ENCODE measurements at places on chromosomes 6 and 20. TPM values are rescaled to one million over a fixed set of nuclear protein-coding genes. Genes with fewer than 3 reads are reported as not detected.

- H3K4me1 ChIP-seq: peaks cover 11% of the 10 kb centered on the region
- no peak overlapping the region for H3K4me3 ChIP-seq
- no peak overlapping the region for H3K27ac ChIP-seq
These were observed 119.5 kb downstream of the MYB start for GRCh38 chr6:135300576-135300975.

GRCh38 chr20:56903858-56904257 is 274.8 kb downstream of the TFAP2C start:
- no peak for DNase-seq
- no peak overlapping the region for H3K4me3 ChIP-seq
- peaks cover 5% of the 10 kb centered on the region for H3K27me3 ChIP-seq
- H3K4me1 ChIP-seq: no peaks in the 10 kb centered on the region
- H3K27ac ChIP-seq: no peak overlapping the region

The PRKN gene
- total RNA-seq: not detected

- peaks cover 7% of the 10 kb centered on the region for H3K27me3 ChIP-seq
- no peak overlapping the region for H3K27ac ChIP-seq
- H3K4me1 ChIP-seq: no peaks in the 10 kb centered on the region
- no peak for DNase-seq
- no peak overlapping the region for H3K4me3 ChIP-seq
These were observed 8.8 kb downstream of the BIRC7 start for GRCh38 chr20:63244468-63244867.

DNA sequence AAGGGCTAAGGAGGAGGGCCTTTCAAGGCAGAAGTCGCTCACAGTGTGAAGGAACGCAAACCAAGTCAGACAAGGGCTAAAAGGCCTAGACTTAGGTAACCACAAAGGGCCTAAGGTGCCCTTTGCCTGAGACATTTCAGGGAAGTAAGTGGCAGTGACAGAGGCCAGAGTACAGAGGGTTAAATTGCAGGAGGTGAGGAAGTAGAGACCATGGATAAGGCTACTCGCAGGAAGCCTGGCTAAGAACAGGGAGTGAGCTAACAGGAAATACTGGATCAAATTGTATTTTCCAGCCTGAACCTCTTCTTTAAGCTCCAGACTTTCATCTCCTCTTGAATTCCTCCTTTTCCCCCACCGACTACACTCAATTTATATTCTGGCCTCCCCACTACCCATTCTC is 16.6 kb downstream of the ZHX3 start:
- H3K27me3 ChIP-seq: no peaks in the 10 kb centered on the region
- no peaks in the 10 kb centered on the region for H3K36me3 ChIP-seq
- no peak overlapping the region for H3K4me3 ChIP-seq
- no peaks in the 10 kb centered on the region for H3K4me1 ChIP-seq
- H3K27ac ChIP-seq: no peak overlapping the region

DNA sequence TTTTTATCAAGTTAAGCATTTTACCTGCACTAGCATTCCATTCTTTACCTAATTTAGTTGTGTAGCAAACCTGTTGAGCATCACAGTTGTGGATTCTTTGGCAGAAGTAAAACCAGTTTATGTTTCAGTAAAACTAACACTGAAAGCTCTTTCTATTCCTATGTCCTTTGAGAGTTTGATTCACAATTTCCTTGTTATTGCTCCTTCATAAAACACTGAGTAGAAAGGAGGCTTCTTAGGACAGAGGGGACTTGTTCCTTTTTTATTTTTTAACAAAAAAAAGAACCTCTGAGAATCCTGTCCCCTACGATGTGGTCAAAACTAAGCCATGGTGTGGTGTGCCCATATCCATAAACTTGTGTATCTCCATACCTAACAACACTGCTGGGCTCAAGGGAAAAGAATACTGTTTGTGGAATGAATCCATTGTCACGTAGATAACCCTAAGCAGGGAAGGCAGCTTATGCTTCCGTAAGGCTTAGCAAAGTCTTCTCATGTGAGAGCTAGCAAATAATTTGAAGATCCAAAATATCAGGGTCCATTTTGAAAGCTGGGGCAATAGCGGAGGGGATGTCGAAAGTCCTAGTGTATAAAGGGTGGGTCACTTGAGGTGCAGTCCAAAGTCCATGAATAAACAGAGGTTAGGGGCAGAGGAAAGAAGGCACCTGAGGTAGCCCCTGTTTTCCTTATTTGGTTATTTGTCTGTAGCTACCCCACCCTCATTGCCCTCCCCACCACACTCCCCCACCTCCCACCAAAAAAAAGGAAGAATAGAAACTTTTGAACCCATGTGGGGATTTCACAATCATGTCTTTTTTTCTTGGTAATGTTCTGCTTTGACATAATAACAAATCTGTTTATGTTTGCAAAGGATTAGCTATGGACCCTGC is 71.0 kb downstream of the PLAGL1 start:
- no peak overlapping the region for H3K4me3 ChIP-seq
- no peak for DNase-seq
- H3K27ac ChIP-seq: no peak overlapping the region
- no peaks in the 10 kb centered on the region for H3K27me3 ChIP-seq

The TGM3 gene
- not detected for total RNA-seq

The RRAGD gene
- 0.98 TPM for total RNA-seq

The GJA10 gene
- not detected for total RNA-seq

DNA sequence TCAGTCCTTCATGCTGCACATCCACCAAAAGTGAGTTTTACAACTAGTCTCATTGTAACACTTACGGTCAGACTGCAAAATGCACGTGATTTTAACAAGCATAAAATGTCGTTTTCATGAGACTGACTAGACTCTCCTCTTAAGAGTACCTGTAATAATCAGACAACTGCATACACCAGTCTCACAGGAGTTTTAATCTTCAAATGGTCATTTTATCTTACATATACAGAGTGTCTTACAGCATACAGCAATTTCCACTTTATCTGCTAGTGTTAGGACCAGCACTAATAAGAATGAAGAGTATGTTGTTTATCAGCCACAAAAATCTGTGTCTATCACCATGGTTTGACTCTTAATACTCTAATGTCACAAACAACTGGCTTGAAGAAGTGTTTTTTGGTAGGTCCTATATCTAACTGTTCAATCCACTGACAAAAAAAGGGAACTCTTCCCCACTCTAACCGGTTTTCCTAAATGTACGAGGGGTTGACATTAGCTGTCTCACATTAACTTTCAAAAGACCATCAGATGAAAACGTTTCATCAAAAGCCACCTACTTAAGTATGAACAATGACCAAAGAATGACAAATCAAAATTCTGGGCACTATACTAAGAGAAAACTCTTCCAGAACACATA is 1.5 kb upstream of the ASF1A start:
- H3K4me1 ChIP-seq: peaks cover 49% of the 10 kb centered on the region
- peak overlapping the region; percentile 100 for H3K4me3 ChIP-seq
- DNase-seq: no peak
- H3K36me3 ChIP-seq: peaks cover 5% of the 10 kb centered on the region
- no peaks in the 10 kb centered on the region for H3K27me3 ChIP-seq

The KHDC1L gene
- 0.50 TPM for total RNA-seq

DNA sequence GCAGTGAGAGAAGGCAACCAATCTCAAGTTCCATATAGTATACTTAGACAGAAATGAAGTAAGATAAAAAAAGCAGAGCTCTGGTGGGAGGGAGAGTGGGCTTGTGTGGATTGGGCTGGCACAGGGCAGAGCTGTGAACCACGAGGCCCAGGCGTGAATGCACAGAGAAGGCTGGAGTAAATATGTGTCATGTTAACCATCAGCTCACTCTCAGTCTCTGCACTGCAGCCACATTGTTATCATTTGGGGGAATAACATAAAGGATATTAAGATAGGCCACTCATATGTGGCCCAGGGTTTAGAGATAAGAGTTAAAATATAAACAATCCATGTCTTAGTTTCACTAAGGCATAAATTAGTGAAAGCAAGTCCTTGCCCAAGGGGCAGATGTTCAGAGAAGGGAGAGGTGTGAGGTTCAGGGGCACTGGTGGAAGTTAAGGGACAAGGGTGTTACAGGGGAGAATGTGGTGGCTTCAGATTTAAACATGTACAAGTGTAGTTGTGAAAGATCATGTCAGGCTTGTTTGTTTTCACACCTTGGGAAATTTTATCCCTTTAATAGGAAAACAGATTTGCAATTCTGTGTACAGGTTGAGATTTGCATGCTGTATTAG is 14.4 kb downstream of the GMPR start:
- peaks cover 11% of the 10 kb centered on the region for H3K4me1 ChIP-seq
- no peaks in the 10 kb centered on the region for H3K36me3 ChIP-seq
- peak overlapping the region; percentile 4 for H3K27ac ChIP-seq
- no peak for DNase-seq

- H3K27me3 ChIP-seq: peaks cover 32% of the 10 kb centered on the region
- no peaks in the 10 kb centered on the region for H3K36me3 ChIP-seq
- no peak overlapping the region for H3K4me3 ChIP-seq
- DNase-seq: no peak
These were observed 30.8 kb upstream of the KLHL31 start for GRCh38 chr6:53696341-53696740.

- no peak for DNase-seq
- H3K4me3 ChIP-seq: no peak overlapping the region
- no peak overlapping the region for H3K27ac ChIP-seq
- no peaks in the 10 kb centered on the region for H3K4me1 ChIP-seq
These were observed 777.6 kb upstream of the HS3ST5 start for GRCh38 chr6:115120391-115120790.

The RNF144B gene
- 2.0 TPM for total RNA-seq

DNA sequence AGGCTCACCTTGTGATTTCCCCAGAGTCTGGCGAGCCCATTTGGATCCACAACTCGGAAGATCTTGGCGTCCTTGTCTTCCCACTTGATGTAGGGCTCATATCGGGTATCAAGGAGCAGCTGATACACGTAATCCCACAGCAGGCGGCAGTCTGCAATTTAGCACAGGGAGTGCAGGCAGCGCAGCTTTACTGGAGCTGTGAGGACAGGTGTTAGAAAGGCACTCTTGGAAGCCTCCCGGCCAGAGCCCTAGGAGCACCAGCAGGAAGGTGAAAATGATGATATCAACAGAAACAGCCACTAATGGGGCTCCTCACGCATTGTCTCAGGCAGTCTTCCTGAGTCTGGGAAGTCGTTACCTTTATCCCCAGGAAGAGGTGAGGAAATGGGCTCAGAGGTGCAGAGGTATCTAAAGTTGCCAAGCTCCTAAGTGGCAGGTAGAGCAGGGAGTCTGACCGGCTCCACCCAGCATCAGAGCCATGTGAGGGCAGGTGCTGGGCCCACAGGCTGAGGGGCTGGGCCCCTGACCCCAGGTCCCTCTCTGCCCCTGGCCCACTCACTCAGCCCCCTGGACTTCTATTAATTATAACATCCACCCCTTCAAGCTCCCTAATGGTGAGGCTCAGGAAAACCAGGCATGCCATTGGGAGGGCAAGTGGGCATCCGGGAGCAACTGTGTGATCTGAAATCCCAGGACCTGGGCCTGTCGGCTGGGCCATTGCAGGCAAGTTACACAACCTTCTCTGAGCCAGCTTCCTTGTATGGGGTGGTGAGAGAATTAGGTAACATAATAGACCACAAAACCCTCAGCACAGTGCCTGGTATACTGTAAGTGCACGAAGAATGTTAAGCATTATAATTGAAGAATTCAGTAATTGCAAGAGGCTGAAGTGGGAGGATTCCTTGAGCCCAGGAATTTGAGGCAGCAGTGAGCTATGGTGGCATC is 18.3 kb downstream of the ETV7 start:
- peaks cover 19% of the 10 kb centered on the region for H3K4me1 ChIP-seq
- no peaks in the 10 kb centered on the region for H3K27me3 ChIP-seq
- DNase-seq: peak; percentile 66
- H3K36me3 ChIP-seq: no peaks in the 10 kb centered on the region

- peaks cover 23% of the 10 kb centered on the region for H3K4me1 ChIP-seq
- no peaks in the 10 kb centered on the region for H3K36me3 ChIP-seq
- H3K27ac ChIP-seq: peak overlapping the region; percentile 78
- H3K4me3 ChIP-seq: peak overlapping the region; percentile 35
- no peaks in the 10 kb centered on the region for H3K27me3 ChIP-seq
These were observed 308.1 kb downstream of the FOXC1 start for GRCh38 chr6:1917626-1918371.

- no peak for DNase-seq
- H3K36me3 ChIP-seq: peaks cover 14% of the 10 kb centered on the region
- no peak overlapping the region for H3K27ac ChIP-seq
- peaks cover 6% of the 10 kb centered on the region for H3K4me1 ChIP-seq
These were observed 29.1 kb upstream of the ZC3H12D start for GRCh38 chr6:149513915-149514314.

GRCh38 chr6:10613077-10613476 is 81.3 kb downstream of the C6orf52 start:
- H3K4me3 ChIP-seq: no peak overlapping the region
- no peaks in the 10 kb centered on the region for H3K36me3 ChIP-seq
- H3K4me1 ChIP-seq: peaks cover 18% of the 10 kb centered on the region

DNA sequence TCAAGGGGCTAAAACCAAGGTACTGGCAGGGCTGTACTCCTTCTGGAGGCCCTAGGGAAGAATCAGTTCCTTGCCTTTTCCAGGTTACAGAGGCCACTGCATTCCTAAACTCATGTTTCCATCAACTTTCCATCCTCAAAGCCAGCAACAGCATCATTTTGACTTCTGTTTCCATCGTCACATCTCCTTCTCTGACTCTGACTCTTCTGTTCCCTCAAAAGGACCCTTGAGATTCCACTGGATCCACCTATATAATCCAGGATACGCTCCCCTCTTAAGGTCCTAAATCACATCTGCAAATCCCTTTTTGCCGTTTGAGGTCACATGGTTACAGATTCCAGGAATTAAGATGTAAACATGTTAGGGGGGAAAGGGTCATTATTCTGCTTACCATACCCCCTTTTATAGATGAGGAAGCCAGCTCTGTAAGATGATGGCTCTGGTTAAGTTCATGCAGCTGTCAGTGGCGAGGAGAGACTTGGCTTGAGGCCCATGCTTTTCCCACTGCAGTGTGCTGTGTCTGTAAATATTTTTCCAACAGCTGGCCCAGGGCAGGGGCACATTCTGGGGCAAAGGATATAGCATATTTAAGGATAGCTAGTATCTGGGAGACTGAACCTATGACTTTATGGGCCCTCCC is 114.6 kb downstream of the TNFRSF21 start:
- no peaks in the 10 kb centered on the region for H3K4me1 ChIP-seq
- no peak for DNase-seq
- no peaks in the 10 kb centered on the region for H3K27me3 ChIP-seq
- no peaks in the 10 kb centered on the region for H3K36me3 ChIP-seq

DNA sequence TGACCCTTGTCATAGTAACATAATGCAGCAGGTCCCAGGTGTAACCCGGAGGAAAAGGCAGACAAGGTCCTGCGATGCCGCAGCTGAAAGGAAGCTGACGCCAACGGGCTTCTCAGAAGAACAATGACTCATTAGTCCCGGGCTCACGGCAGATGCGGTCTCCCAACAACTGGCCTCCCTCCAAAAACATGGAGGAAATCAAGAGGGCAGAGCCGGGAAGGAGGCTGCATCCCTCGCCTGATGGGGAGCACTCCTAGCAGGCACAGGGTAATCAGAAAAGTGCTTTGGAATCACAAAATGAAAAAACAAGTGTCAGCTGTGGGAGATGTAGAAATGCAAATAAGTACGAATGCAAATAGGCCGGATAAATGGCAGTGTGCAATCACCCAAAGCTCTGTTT is 165.2 kb upstream of the AGPAT4 start:
- H3K27me3 ChIP-seq: peaks cover 7% of the 10 kb centered on the region
- H3K36me3 ChIP-seq: no peaks in the 10 kb centered on the region
- DNase-seq: no peak
- H3K27ac ChIP-seq: no peak overlapping the region
- no peak overlapping the region for H3K4me3 ChIP-seq

GRCh38 chr6:118371955-118372354 is 176.1 kb upstream of the PLN start:
- no peak overlapping the region for H3K27ac ChIP-seq
- no peak overlapping the region for H3K4me3 ChIP-seq
- no peak for DNase-seq
- H3K4me1 ChIP-seq: peaks cover 7% of the 10 kb centered on the region
- peaks cover 12% of the 10 kb centered on the region for H3K27me3 ChIP-seq
- H3K36me3 ChIP-seq: no peaks in the 10 kb centered on the region

Measured in natural killer cell treated with Interleukin-12 subunit alpha and Interleukin-12 subunit beta and Interleukin-15 and Interleukin-18, amount 100 ng/mL, for 72 hours (primary cell).